ENCODE measurements at places on chromosomes 2 and 18.

DNA sequence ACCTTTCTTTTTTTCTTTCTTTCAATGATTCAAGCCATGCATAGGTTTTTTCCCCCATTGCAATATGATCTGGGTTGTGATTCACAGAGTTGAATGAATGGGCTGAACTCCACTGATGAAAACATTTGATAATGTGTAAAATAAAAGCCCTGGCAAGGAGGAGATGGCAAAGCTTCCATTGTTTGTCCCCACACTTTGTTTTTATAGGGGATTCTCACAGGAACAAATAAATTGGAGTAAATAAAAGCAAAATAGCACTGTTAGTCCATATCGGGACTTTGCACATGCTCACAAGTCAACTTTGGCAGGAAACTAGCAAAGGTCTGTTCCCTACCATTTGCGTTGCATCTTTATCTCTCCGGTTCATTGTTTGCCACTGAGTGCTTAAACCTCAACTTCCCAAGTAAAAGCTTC lies 55.7 kb downstream of the MEIS1 start:
- DNase-seq, result no peak

GRCh38 chr2:240450532-240451107 lies 15.2 kb downstream of the GPC1 start:
- no peak for DNase-seq

DNA sequence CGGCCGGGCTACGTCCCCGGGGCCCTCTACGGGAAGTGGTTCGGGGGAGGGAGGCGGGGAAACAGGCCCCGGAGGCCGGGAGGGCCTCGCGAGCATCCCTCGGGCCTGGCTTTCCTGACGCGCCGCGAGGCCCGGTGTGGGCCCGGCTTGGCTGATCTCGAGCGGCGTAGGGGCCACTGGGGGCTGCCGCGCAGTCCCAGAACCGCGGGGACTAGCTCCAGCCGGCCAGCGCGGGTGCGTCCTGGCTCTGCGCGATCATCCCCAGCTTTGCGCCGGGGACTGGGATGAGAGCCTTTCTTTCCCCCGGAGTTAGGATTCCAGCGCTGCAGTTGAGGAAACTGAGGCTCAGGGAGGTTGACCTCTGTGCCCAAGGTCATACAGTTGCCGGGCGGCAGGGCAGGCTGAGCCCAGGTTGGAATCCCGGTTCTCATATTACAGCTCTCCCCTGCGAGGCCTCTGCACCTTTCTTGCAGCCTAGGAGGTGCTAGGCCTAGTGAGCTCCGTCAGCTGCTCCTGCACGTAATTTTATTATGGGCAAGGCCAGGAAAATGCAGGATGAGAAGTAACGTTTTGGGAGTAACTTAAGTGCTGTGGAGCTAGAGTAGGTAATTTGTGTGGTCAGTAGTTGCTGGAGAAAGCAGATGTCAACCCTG lies 501 bp downstream of the LPIN1 start:
- DNase-seq, result peak; percentile 82

GRCh38 chr2:133818661-133819060 lies 250.4 kb upstream of the NCKAP5 start:
- no peak for DNase-seq

- no peak for DNase-seq
These were observed 115.2 kb downstream of the XRCC5 start for GRCh38 chr2:216224388-216224787.

DNA sequence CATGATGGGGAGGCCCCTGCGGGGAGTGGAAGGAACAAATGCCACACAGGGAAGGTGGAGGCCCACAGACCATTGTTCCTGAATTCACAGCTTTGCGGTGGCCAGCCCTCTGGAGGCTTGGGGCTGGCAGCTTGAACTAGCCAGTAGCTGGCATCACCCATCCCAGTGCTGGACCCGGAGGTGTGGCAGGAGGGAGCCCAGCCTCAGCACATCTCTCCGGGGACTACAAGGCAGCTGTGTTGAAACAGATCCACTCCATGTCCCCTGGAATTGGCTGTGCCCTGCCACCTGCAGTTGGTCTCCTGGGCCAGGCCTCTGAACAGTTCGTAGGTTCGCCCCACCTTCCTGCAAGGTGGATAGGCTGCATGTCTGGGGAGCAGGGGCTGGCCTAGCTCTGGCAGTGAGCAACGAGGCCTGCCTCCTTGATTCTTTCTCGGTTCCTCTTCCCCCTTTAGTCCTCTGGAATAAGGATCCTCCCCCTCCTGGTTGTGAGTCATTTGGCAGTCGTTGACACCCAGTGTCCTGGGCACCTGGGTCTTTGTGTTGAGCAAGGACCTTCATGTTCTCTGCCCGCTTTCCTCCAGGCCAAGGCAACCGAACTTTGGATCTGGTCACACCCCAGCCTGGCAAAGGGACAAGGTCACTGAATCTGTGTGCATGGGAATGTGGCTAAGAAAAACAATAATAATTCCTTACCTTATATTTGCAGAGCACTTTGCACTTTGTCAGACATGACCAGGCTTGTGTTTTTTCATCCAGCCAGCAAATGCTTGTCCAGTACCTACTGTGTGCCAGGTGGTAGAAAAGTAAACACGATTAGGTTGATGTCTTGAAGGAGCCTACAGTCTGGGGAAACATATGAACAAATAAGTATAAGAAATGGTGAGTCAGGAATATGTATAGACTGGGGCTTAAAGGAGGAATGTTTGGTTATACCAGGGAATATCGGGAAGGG lies 55.0 kb upstream of the MCFD2 start:
- no peak for DNase-seq

- DNase-seq, result no peak
These were observed 19.2 kb upstream of the AP1S3 start for GRCh38 chr2:223856584-223856983.

- DNase-seq, result no peak
These were observed 201.2 kb downstream of the SLC4A10 start for GRCh38 chr2:161825429-161825828.

GRCh38 chr2:15953147-15953630 lies 12.8 kb downstream of the MYCN start:
- DNase-seq, result no peak

GRCh38 chr2:59567151-59567550 lies 986.3 kb downstream of the BCL11A start:
- DNase-seq, result no peak

- DNase-seq, result no peak
These were observed 41.1 kb upstream of the RMND5A start for GRCh38 chr2:86679036-86679435.

All from ELF-1 (cell line).